Glutamatergic neuron (in vitro differentiated cells): ENCODE measurements at places on chromosomes 6 and 20. TPM values are rescaled to one million over a fixed set of nuclear protein-coding genes. Genes with fewer than 3 reads are reported as not detected.

DNA sequence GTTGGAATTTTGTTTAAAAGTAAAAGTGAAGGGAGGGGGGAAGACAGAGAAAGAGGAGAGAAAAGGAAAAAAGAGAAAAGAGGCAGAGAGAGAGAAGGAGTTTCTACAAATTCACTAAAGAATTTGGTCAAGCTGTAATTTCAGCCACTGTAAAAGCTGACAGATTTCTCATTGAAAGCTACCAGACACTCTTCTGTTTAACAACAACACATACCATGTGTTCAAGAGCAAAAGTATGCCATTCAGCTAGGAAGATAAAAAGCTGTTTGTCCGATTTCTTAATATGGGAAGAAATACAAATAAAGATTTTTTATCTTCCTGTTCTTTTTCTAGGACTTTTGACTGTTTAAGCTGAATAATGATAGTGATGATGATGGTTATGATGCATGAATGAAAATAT lies 204.8 kb upstream of the RSPO3 start:
- no peaks in the 10 kb centered on the region for H3K27me3 ChIP-seq
- no peak overlapping the region for H3K4me3 ChIP-seq
- no peaks in the 10 kb centered on the region for H3K36me3 ChIP-seq
- H3K4me1 ChIP-seq = no peaks in the 10 kb centered on the region

GRCh38 chr20:63930971-63931553 lies 25.2 kb downstream of the UCKL1 start:
- no peak overlapping the region for H3K4me3 ChIP-seq
- peaks cover 1% of the 10 kb centered on the region for H3K4me1 ChIP-seq
- no peak for DNase-seq
- H3K27ac ChIP-seq = peak overlapping the region; percentile 59

GRCh38 chr6:130513770-130514169 lies 148.0 kb downstream of the TMEM200A start:
- no peak for DNase-seq
- no peaks in the 10 kb centered on the region for H3K4me1 ChIP-seq
- no peak overlapping the region for H3K27ac ChIP-seq
- no peak overlapping the region for H3K4me3 ChIP-seq
- no peaks in the 10 kb centered on the region for H3K27me3 ChIP-seq
- no peaks in the 10 kb centered on the region for H3K36me3 ChIP-seq

- peaks cover 5% of the 10 kb centered on the region for H3K4me1 ChIP-seq
- no peak for DNase-seq
- no peaks in the 10 kb centered on the region for H3K36me3 ChIP-seq
- H3K27ac ChIP-seq = no peak overlapping the region
- no peak overlapping the region for H3K4me3 ChIP-seq
- peaks cover 3% of the 10 kb centered on the region for H3K27me3 ChIP-seq
These were observed 18.6 kb downstream of the RBM38 start for GRCh38 chr20:57409672-57410397.

Gene HLA-C
- total RNA-seq = 13.7 TPM

Gene KCNK17
- not detected for total RNA-seq

DNA sequence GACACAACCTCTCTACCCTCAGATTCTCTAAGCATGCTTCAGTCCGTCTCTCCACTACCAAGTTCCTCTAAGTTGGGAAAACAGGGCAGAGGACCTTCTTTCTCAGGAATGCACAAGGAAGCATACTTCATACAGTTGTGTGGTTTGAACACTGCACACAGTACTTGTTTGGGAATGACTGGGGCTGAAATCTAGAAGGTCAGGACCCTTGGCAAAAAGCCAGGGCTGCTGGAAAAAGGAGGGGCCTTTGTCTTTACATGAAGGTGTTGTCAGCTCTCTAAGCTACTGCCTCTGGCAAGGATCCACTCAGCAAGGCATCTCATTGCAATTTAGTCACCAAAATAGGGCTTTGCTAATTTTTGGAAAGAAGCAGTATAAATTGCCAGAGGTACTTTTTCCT lies 20.7 kb upstream of the HEY2 start:
- no peak overlapping the region for H3K27ac ChIP-seq
- no peaks in the 10 kb centered on the region for H3K36me3 ChIP-seq
- no peak overlapping the region for H3K4me3 ChIP-seq

Gene TMEM200A
- 25.4 TPM for total RNA-seq

- H3K27me3 ChIP-seq = peaks cover 14% of the 10 kb centered on the region
- H3K36me3 ChIP-seq = no peaks in the 10 kb centered on the region
- H3K4me1 ChIP-seq = peaks cover 16% of the 10 kb centered on the region
- H3K27ac ChIP-seq = peak overlapping the region; percentile 52
- DNase-seq = no peak
These were observed 13.1 kb upstream of the LIN28B start for GRCh38 chr6:104943781-104944180.

DNA sequence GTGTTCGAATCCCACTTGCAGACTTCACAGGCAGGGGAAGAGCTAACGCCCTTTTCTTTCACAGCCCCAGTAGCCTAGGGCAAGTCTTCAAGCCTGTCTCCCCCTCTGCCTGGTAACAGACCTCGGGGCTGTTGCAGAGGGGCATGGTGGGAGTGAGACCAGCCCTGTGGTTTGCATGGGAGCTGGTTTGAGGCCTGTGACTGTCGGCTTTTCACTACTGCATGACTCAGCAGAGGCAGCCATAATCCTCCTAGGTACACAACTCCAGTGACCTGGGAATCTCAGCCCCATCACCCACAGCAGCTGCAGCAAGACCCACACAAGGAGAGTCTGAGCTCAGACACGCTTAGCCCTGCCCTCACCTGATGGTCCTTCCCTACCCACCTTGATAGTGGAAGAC lies 55.3 kb upstream of the POPDC3 start:
- no peak overlapping the region for H3K27ac ChIP-seq
- peaks cover 22% of the 10 kb centered on the region for H3K36me3 ChIP-seq
- no peaks in the 10 kb centered on the region for H3K27me3 ChIP-seq

Gene C6orf118
- not detected for total RNA-seq

Gene TMEM217
- not detected for total RNA-seq

GRCh38 chr6:111417946-111418345 lies 65.1 kb downstream of the REV3L start:
- no peaks in the 10 kb centered on the region for H3K36me3 ChIP-seq
- H3K4me1 ChIP-seq = peaks cover 9% of the 10 kb centered on the region
- no peak overlapping the region for H3K27ac ChIP-seq
- no peak overlapping the region for H3K4me3 ChIP-seq
- no peak for DNase-seq

DNA sequence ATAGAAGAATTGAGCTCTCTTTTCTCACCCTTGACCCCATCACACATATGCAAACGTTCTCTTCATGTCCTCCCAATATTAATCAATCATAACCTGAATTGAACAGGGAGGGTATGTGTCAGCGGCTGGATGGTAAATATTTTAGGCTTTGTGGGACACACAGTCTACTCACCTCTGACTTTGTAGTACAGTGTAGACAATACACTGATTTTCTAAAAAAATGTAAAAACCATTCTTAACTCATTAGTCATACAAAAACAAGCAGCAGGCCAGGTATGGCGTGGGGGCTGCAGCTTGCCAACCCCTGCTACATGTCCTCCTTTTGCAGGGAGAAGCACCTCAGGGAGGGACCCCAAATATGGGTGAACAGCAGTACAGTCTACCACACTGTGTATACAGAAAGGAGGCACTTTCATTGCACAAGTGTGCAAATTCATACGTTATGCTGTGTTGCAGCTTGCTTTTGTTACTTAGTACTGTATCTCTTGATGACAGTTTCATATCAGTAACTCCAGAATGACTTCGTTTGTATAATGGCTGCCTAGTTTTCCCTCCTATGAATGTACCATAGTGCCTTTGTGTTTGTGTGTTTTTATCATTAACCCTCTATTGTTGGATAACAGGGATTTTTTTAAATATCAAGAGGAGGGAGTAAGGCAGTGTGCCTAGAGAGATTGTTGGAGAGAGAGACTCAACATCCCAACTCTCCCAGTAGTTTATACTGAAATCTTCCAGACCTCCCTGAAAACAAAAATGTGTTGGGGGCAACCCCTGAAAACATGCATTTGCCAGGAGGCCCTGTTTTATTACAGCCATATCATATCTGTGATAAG lies 214.3 kb downstream of the ZMYND8 start:
- H3K4me1 ChIP-seq = peaks cover 5% of the 10 kb centered on the region
- no peak overlapping the region for H3K27ac ChIP-seq
- H3K4me3 ChIP-seq = no peak overlapping the region
- peaks cover 11% of the 10 kb centered on the region for H3K36me3 ChIP-seq

DNA sequence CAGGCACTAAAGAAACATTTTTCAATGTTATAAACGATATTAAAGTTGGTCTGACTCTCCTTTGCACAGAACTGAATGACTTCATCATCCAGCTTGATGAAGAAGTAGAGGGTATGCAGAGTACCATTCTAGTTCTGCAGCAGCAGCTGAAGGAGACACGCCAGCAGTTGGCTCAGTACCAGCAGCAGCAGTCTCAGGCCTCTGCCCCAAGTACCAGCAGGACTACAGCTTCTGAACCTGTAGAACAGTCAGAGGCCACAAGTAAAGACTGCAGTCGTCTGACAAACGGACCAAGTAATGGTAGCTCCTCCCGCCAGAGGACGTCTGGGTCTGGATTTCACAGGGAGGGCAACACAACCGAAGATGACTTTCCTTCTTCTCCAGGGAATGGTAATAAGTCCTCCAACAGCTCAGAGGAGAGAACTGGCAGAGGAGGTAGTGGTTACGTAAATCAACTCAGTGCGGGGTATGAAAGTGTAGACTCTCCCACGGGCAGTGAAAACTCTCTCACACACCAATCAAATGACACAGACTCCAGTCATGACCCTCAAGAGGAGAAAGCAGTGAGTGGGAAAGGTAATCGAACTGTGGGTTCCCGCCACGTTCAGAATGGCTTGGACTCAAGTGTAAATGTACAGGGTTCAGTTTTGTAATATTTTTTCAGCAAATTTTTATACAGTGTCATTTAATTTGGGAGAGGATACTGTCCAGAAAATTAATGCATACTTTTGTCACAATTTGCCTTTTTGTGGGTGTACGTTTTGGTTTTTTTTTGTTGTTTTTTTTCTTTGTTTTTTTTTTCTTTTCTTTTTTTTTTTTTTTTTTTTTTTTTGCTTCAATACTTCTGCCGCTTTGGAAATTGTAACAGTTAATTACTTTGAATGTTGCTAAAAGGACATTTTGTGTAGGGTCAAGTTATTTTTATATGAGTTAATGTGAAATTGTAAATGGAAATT lies 6.6 kb upstream of the ACAT2 start:
- H3K27me3 ChIP-seq = no peaks in the 10 kb centered on the region
- H3K27ac ChIP-seq = peak overlapping the region; percentile 4
- DNase-seq = no peak
- H3K4me1 ChIP-seq = peaks cover 5% of the 10 kb centered on the region

Gene MOCS1
- 9.9 TPM for total RNA-seq

Gene TUBE1
- total RNA-seq = 18.4 TPM

GRCh38 chr6:150713931-150714330 lies 114.2 kb downstream of the PLEKHG1 start:
- H3K27me3 ChIP-seq = no peaks in the 10 kb centered on the region
- no peak overlapping the region for H3K27ac ChIP-seq
- H3K36me3 ChIP-seq = no peaks in the 10 kb centered on the region

DNA sequence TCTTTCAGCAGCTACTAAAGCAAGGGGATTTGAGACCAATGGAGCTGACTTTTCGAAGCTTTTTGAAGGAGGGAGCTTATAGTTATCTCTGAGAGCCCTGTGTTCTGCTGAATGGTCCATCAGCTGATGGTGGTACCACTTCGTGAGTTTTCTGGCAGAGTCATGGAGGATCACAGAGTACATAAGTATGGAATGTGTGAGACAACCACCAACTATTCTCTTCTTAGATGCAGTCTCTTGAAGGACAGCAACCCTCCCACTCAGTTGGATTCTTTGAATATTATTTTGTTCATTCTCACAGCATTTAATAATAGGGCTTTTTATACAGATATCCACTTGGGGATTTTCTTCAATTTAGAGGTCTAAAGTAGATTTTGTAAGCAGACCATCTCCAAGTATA lies 75.3 kb downstream of the ELOVL2 start:
- no peak overlapping the region for H3K4me3 ChIP-seq
- DNase-seq = no peak
- H3K36me3 ChIP-seq = peaks cover 29% of the 10 kb centered on the region
- no peaks in the 10 kb centered on the region for H3K27me3 ChIP-seq

- peaks cover 7% of the 10 kb centered on the region for H3K27me3 ChIP-seq
- no peaks in the 10 kb centered on the region for H3K36me3 ChIP-seq
- H3K4me1 ChIP-seq = peaks cover 19% of the 10 kb centered on the region
- peak overlapping the region; percentile 45 for H3K27ac ChIP-seq
- no peak for DNase-seq
- H3K4me3 ChIP-seq = peak overlapping the region; percentile 62
These were observed 3.1 kb downstream of the CNPY3 start for GRCh38 chr6:42932412-42932811.

Gene HTR1B
- 4.2 TPM for total RNA-seq

Gene BHLHE23
- 23.9 TPM for total RNA-seq

- no peak overlapping the region for H3K27ac ChIP-seq
- DNase-seq = no peak
- H3K36me3 ChIP-seq = no peaks in the 10 kb centered on the region
- H3K27me3 ChIP-seq = peaks cover 2% of the 10 kb centered on the region
- H3K4me1 ChIP-seq = no peaks in the 10 kb centered on the region
These were observed 112.2 kb upstream of the PDE7B start for GRCh38 chr6:135739288-135739687.

Gene PSMB1
- total RNA-seq = 149 TPM

DNA sequence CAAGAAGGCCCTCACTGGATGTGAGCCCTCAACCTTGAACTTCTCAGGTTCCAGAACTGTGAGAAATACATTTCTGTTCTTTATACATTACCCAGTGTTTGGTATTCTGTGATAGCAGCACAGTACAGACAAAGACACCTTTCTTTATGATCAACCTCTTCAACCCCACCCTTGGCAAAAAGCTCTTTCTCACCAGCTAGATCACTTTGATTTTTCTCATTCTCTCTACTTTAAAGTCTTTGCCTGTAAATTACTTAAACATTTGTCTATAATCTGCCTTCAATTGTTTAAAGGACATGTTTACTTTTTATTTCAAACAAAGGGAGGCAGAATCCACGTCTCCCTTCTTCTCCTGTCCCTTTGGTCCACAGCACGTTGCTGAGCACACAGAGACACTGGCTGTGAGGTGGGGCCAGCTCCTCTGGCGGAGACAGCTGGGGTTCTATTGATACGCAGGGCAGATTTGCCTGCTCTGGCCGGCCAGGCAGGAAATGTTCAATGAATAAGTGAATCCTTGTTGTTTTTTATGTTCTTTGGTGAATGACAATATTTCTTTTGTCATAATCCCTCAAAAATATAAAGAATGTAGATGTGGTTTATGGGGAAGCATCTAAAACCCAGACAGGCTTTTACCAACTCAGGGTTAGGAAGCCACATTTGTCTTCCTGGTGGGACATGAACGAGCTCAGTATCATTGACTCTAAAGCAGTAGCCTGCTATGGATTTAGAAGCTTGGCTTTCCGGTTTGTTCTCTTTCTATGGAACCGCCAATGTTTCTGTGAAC lies 52.9 kb downstream of the NEDD9 start:
- H3K27ac ChIP-seq = no peak overlapping the region
- H3K4me1 ChIP-seq = peaks cover 3% of the 10 kb centered on the region
- no peaks in the 10 kb centered on the region for H3K36me3 ChIP-seq
- H3K4me3 ChIP-seq = no peak overlapping the region

DNA sequence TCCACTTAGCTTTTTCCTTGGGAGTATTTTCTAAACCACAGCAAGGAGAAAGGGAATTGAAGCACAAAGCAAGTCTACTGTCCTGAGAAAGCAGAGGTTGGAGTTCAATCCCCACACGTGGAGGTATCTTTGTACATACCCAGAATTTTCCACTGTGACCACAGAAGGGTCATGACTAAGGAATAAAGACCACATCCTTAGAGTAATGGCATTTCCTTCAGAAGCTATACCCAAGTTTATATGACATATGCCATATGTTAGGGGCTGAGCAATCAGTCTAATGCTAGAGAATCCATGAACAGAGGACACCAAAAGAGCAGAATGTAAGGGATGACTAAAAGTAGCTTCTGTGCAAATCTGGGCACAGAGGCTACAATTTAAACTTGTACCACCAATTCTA lies 46.4 kb downstream of the ATG5 start:
- H3K4me3 ChIP-seq = no peak overlapping the region
- DNase-seq = no peak
- H3K4me1 ChIP-seq = no peaks in the 10 kb centered on the region
- no peaks in the 10 kb centered on the region for H3K36me3 ChIP-seq
- H3K27me3 ChIP-seq = no peaks in the 10 kb centered on the region
- H3K27ac ChIP-seq = no peak overlapping the region
